Activated CD4-positive, alpha-beta T cell treated with anti-CD3 and anti-CD28 coated beads for 4 hours (primary cell): ENCODE measurements at places on chromosomes 16 and 17.

DNA sequence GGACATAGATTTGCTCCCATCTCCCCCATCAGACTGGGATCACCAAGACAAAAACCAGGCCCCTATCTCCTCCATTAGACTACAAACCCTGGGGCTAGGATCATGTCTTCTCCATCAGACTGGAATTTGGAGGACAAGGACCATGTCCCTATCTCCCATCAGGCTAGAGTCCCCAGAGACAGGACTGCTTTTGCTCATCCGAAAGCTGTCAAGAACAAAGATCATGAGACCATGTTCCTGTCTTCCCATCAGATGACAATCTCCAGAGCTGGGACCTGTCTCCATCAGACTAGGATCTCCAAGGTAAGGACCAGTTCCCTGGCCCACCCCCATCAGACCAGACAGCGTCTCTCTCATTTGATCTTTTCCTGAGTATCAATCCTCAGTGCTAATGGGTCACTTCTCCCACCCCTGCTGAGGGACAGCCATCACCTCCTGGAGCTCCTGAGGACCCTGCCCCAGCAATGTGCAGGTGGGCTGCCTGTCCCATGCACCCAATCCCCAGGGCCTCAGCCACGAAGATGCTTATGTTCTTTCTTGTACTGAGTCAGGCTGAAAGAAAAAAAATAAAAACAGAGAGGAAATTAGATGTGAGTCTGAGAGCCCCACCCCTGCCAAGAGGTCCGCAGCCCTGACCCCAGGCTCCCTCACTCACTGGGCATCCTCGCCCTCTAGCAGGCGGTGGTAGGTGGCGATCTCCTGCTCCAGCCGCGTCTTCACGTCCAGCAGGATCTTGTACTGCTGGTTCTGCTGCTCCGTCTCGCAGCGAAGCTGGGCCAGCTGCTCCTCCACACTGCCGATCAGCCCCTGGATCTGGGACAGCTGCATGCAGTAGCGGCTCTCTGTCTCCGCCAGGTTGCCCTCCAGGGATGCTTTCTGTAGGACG is 90.3 kb downstream of the GOSR1 start:
- DNase-seq, result no peak

GRCh38 chr17:27793168-27793905 is 7.0 kb downstream of the NOS2 start:
- DNase-seq, result no peak

GRCh38 chr17:63039342-63039741 is 73.3 kb downstream of the TANC2 start:
- DNase-seq, result no peak

DNA sequence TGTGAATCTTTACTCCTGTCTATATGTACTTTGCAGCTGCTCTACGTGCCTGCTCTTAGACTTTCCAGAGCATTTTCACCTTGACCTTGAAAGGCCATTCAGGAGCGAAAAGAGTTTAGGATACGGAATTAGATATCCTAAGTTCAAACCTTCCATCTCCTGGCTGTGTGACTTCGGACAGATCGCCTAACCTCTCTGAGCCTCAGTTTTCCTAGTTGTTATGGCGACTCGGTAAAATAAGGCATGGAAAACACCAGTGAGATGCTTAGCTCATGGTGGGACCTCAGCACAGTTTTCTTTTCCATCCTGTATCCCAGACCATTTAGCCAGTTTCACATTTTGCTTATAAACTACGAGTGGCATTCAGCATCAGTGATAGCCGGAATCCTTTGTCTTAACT is 233.7 kb downstream of the RBFOX1 start:
- no peak for DNase-seq

DNA sequence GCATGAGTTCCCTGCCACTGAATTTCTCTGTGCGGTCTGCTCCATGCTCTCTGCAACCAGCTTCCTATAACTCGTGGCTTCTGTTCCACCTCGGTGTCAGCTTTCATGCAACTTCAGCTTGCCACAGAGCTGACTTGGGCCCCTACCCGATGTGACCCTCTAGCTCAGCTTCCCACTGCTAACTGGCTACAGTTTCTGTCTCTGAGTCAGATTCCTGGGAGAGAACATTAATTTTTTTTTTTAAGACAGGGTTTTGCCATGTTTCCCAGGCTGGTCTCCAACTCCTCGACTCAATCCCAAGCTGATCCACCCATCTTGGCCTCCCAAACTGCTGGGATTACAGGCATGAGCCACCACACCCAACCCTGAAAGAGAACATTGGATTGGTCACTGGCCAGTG is 35.5 kb upstream of the PSMD7 start:
- no peak for DNase-seq
